ENCODE measurements at places on chromosomes 4 and X.
A peak's percentile ranks its signal among the peaks of the same experiment; 100 is the strongest.

DNA sequence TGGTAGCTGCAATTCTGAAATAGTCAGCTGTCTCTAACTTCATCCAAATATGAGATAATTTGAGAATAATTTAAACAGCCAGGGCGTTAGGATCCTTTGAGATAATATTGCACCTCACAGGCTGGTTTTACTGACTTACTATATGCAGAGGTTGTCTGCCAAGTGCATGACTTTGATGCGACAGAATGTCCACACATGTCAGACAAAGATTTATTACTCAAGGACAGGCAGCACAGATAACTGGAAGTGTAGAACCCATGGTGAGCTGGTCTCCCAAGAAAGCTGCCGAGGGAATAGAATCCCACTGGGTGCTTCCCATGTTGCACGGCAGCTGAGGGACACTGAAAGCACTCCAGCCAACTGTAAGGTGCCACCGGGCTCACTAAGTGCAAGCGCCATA is 166.2 kb upstream of the GALNTL6 start:
- no peak for DNase-seq

GRCh38 chrX:102018208-102018607 is 86.4 kb upstream of the ZMAT1 start:
- DNase-seq = no peak

DNA sequence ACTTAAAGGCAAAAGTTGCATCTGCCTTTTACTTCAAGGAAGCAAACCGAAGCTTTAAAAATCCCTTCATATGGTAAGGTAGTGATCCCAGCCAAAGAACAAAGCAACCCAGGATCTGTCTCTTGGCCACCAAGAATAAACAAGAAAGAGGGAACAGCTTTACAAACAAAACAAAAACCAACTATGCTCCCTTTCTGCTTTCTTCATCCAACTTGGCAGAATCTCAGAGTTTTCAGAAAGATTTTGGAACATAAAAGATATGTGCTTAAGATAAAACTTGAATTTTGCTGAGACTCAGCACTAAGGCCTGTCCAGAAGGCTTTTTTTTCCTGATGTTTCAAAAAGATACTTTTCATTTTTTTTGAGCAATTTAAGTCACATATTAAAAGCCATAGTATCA is 94.0 kb downstream of the COL4A6 start:
- DNase-seq = no peak

DNA sequence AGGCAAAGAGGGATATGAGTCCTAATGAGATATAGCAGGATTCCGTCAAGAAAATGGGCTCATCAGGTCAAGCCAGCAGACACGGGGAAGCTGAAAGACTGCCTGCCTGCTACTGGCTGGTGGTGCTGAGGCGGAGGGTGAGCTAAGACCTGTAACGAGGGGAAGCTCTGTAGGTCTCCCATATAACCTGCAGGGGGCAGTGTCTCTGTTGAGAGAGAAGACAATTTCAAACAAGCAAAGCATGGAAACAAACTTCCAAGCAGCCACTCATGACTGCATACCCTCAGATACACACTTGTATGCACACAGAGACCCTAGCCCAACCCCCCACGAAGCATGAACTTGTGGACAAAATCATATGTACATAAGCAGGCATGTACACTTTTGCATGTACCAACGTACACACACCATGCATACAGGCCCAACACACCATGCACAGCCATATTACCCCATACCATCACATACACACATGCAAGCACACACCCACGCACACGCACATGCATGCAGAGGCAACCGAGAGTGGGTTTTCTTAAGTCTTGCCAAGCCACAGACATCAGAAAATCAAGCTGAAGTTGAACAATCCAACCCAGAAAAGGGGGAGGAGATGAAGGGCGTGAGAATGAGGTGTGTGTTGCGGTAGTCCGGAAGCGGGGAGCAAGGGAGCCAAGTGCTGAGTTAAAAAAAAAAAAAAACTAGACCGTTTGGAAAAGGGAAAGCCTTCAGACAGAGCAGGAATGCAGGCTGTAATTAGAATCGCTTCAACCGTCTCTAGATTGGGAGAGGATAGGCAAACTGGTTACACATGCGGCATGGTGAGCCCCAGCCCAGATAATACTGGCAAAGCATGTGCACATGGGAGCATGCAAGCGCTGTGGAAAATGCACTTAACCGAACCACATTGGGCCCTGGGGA is 71.0 kb downstream of the PJA1 start:
- peak; percentile 51 for DNase-seq

GRCh38 chr4:187565416-187565815 is 430.2 kb upstream of the ZFP42 start:
- DNase-seq = no peak

All from fibroblast of skin of scalp (primary cell).